ENCODE measurements at places on chromosomes 2 and 18. TPM values are rescaled to one million over a fixed set of nuclear protein-coding genes. Genes with fewer than 3 reads are reported as not detected.

DNA sequence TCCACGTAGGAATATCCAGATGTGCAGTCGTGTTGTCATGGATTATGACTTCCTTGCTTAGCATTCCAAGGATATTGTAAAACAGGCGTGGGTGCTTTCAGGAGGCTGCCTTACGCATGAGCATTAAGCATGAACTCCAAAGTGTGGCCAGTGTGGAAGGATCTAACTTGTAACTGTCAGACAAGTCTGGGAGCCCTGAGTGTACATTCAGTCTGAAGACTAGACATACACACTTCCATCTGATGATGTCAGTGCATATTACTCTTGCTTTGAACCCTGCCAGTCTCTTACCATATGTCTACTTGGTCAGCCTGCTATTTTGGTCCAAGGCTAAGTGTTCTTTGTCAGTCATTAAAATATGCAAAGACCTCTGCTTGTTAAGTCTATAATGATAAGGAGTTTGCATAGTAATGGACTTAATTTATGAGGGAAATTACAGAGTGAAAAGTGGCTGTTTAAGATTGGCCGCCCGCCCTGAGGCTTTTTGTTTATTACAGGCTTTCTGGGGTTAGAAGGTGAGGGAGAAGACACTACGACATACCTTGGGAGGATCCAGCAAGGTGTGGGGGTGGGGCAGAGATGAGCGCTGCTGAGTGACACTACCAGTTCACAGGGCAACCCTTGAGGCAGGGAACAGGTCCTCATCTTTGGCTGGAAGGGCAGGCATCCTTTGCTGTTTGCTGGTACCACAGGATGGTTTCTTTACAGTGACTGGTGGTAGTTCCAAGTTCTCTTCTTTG is 48.3 kb downstream of the CABLES1 start:
- no peak for DNase-seq

- DNase-seq, result no peak
These were observed 486.4 kb downstream of the BCL11A start for GRCh38 chr2:60067006-60067405.

SLC5A6 gene
- 21.8 TPM for total RNA-seq

SERPINB11 gene
- not detected for total RNA-seq

- no peak for DNase-seq
These were observed 472.4 kb upstream of the SPHKAP start for GRCh38 chr2:228653884-228654283.

DNA sequence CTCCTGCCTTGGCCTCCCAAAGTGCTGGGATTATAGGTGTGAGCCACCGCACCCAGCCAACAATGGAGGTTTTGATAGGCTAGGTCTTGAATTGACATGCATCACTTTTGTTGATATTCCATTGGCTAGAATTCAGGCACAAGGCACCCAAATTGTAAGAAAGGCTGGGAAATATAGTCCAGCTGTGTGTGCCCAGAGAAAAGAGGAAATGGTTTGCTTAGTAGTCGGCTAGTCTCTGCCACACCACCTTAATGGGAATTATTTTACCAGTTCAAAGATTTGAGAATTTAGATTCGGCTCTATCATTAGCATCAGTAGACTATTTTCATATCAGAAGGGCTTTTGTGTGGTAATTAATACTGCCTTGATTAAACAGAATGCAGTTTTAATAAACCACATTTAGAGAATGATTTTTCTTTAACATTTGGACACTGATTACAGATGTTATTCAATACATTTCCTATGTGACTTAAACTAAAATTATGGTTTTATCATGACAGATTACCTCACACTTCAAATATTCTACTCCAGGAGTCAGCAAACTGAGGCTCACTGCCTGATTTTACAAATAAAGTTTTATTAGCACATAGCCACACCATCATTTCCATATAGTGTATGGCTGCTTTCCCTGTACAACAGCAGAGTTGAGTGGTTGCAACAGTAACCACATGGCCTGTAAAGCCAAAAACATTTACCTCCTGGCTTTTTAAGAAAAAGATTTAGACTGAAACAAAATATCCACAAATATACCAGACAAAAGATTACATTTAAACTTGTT is 27.4 kb downstream of the DBI start:
- no peak for DNase-seq

DNA sequence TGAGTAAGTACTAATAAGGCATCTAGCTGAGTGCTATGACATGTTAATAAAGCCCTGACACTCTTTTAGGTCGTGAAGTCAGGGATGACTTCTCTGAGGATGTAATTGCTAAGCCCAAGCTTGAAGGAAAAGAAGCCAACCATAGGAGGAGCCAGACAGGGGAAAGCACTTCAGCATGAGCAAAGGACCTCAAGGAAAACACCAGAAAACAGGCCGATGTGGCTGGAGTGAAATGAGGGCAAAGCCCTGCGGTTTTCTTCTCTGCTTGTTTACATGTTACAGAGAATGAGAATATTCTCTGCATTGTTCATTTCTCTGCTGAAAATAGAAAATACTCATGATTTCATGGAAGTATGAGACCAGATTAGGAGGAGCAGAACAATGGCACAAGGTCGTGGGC is 112.5 kb upstream of the ARHGAP28 start:
- no peak for DNase-seq

- no peak for DNase-seq
These were observed 168.2 kb downstream of the STK39 start for GRCh38 chr2:168079236-168079635.

GRCh38 chr2:44205169-44205568 is 36.5 kb downstream of the PPM1B start:
- no peak for DNase-seq

GRCh38 chr18:40473221-40474029 is 1481.6 kb upstream of the PIK3C3 start:
- DNase-seq, result no peak

ACMSD gene
- total RNA-seq, result not detected

CHRNA1 gene
- 0.38 TPM for total RNA-seq

DNA sequence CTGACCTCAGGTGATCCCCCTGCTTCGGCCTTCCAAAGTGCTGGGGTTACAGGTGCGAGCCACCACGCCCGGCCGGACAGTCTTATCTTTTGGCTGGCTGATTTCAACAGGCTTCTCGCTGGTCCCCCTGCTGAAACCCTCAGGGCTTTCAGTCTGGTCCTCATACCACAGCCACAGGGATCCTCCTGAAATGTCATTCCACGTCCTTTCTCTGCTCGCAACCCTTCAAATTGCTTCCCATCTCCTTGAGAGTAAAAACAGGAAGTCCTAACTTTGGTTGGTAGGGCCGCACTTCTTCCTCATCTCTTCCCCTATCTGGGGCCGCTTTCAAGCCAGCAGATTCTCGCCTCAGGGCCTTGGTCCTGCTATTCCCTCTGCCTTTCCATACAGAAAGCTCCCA is 1.4 kb upstream of the CAB39 start:
- DNase-seq, result no peak

DNA sequence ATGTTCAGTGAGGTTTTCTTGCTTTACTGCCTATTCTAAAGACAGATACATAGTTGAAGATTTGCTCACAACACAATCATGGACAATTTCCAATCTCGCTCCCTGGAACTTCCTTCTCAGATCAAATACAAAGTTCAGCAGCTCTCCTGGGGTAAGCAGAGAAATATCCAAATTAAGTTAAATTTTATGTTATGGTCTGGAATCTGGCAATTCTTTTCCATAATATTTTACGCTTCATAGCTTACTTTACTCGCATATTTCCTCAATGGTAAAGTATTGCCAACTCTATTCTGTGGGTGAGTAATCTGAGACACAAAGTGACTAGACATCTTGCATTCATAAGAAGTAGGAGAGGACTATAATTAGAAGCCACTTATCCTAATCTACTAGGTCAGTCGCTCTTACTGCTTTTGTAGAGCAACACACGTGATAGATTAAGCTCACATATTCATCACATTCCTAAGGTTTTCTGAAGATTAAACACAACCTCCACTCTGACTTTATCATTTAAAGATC is 529.4 kb downstream of the CCDC85A start:
- DNase-seq, result no peak

- DNase-seq, result no peak
These were observed 15.9 kb upstream of the CD28 start for GRCh38 chr2:203690441-203691047.

DNA sequence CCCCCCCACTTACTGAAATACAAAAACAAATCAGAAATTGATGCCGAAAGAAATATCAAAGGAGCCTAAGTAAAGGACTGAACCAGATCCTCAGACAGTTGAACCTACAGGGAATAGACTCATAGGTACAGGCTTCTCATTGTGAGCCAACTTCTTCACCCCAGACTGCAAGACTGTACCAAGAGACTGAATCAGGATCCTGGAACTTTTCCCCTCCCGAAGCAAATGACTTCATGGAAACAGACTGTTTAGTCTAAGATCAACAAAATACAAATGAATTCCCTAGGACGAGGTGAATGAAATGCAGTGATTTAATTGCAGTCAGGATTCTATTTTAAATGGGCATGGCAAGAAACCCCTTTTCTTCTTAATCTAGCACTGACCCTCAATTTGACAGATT is 53.6 kb upstream of the RNF152 start:
- no peak for DNase-seq

DNA sequence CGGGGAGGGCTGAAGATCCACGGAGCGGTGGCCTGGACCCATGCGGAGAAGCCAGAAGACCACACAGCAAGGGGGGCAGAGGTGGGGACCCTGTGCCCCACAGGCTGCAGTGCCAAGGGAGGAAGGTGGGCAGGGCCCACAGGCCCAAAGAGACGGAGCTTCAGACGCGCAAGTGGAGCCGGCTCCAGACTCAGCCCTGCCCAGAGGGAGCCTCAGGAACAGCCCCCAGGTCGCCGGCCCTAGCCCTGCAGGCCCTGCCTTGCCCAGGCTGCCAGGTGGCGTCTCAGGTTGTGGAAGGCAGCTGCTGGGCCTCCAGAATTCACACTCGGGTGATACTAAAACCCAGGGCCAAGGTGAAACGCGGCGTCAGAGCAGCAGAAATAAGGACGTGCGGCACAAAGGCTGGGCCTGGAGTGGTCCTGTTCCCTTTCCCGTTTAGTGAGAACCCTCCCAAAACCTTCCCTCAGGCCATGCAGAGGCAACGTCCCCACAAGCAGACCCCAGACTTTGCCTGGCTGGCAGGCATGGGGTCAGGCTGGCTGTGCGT is 36.8 kb downstream of the SLC66A2 start:
- peak; percentile 75 for DNase-seq

DNA sequence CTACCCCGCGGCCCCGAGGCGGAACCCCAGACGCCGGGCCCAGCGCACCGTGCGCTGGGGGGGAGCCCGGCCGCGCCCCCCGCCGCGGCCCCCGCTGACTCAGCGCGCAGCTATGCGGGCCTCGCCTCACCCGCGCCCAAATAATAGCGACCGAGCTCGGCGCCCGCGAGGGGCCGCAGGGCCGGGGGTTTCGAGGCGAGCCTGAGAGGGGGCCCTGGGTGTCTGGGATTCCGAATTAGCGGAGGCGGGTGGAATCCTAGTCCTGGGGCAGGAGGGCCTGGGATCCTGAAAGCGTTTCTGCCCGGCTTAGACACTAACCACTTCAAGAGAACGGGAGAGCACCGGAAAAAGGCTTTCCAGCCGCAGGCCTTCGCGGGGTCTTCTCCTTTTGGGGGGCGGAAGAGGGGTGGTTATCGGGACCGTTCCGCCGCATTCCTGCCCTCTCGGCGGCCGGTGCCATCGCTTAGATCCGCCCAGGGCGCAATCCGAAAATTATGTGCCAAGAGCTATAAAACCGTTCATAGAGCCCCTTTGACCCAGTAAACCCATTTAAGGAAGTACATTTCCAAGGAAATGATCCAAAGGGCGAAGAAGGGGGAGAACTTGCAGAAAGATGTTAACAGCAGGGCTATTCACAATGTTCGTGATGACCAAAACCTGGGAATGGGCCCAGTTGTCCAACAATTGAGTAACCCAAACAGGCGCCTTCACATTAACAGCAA is 681 bp upstream of the ROCK2 start:
- DNase-seq, result peak; percentile 63

DNA sequence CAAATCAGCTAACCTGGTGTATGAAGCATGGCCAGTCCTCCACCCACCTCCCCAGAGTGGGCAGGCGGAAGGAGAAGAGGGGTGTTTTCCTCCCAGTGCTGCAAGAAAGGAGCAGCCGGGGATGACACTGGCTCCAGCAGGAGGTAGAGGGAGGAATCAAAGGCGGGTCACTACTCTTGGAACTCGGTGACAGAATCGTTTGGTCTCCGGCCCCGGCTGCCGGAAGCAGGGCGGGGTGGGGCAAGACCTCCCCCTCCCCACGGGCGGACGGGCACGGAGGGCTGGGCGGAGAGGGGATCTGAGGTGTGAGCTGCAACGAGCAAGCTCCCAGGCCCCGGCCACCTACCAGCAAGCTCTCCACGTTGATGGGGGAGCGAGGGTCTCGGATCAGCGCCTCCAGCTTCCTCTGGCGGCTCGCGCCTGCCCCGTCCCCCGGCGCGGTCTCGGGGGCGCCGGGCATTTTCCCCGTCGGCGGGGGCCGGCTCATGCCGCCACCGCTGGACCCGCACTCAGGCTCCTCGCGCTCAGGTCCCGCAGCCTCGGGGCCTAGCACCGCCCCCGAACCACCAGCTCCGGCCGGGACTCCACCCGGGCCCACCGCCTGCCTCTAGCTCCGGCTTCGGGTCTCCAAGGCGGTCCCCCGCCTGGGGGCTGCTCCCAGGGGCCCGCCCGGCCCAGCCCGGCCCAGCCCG is 640 bp downstream of the ROCK2 start:
- peak; percentile 88 for DNase-seq

CROCC2 gene
- not detected for total RNA-seq

SRD5A2 gene
- not detected for total RNA-seq

DNA sequence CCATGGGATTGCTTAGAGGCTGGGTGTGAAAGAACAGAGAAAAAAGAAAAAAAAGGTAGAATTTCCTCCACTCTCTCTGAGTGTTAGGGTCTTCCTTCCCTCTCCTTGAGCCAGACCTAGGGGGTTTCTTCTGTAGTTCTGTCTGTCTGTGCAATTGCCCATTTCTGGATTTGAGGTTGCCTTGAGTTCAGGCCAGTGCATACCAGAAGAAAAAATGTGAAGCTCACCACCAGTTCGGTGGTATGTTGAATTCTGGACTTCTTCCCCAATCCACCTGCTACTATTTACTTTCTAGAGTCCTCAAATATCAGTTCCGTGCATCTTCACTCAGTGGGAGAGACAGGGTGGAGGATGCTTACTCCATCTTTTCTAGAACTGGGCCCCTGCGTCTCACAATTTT is 15.3 kb upstream of the SELENOI start:
- DNase-seq, result no peak

FHOD3 gene
- total RNA-seq, result 9.9 TPM

DNA sequence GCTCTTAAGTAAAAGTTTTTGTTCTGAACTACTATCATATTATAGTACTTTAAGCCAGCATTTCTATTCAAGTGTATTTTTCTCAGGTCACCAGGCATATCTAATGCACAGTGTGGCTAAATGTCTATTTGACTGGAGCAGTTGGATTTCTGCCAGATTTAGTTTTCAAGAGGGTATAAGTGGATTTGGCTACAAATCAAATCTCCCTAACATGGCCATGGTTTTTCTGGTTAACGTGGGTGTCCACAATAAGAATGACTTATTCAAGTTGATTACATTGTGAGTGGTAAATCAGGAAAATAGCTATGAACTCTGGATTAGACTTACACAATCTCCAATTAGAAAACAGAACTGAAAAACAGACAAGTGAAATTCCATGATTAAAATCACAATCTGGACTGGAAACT is 5.7 kb upstream of the CHN1 start:
- no peak for DNase-seq
